ENCODE measurements at places on chromosomes 4 and X.

GRCh38 chr4:1901127-1901526 lies 29.9 kb downstream of the NSD2 start:
- DNase-seq, result no peak

GRCh38 chr4:30600246-30601017 lies 119.7 kb upstream of the PCDH7 start:
- no peak for DNase-seq

DNA sequence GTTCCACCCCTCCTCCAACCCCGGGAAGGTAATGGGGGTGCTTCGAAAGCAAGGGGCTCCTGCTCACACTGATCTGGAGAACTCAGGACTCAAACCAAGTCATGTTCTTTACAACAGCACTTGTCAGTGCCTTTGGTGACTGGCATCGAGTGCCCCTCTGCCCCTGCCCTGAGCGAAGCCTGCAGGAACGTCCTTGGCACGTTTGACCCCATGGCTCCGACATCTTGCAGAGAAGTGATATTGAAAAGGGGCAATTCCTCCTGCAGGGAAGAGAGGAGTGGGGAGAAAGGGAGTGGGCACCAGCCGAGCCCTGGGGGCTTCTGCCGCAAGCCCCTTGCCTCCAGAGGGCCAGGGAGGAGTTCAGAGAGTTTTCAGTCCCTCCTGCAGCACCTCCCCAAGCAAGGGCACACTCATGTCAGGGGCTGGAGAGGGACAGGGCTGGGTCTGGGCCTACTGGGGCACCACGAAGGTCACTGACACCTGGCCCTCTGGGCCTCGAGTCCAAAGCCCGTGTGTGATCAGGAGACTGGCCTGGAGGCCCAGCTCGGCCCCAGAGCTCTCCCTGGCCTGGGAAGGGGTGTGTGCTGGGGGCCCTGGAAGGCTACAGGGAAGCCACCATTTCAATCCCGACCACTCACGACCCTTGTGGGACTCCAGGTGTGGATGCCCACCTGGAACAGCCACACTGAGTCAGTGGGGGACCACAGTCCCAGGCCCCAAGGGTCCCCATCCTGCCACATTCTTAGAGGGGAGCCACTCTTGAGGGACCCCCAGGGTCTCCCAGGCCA lies 94.9 kb upstream of the NKX1-1 start:
- no peak for DNase-seq

DNA sequence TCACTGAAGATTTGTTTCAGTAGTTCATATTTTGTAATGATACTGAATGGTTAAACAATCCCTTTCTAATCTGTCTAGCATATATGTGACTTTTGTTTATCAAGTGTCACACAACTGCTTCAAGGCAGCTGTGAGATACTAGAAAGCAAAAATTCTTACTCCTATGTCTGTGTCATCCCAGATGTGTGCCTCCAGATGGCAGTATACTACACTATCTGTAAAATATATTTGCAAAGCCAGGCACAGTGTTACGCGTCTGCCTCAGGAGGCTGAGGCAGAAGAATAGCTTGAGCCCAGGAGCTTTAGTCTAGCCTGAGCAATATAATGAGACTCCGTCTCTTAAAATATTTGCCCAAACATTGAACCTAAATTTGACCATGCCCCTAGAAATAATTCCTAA lies 4.0 kb downstream of the NUDT10 start:
- no peak for DNase-seq

All from stimulated activated CD8-positive, alpha-beta memory T cell treated with anti-CD3 and anti-CD28 coated beads, Interleukin-4, amount 100 ng/mL, for 1 hour (primary cell).